ENCODE measurements at places on chromosomes 4 and X. TPM values are rescaled to one million over a fixed set of nuclear protein-coding genes. Genes with fewer than 3 reads are reported as not detected.

Gene SCOC
- 57.0 TPM for total RNA-seq

Gene GAGE1
- total RNA-seq: not detected

Gene SLC9B1
- total RNA-seq: 0.61 TPM

Gene RRH
- not detected for total RNA-seq

Gene MAGEA9B
- total RNA-seq: not detected

Gene ARHGAP36
- total RNA-seq: not detected

Gene NUP62CL
- 0.16 TPM for total RNA-seq

Gene SOWAHB
- 0.16 TPM for total RNA-seq

Gene CFP
- total RNA-seq: 0.32 TPM

Gene GUCY1A1
- total RNA-seq: 0.49 TPM

Gene MAGEA12
- total RNA-seq: not detected

Gene DCAF4L1
- not detected for total RNA-seq

Gene CHRDL1
- 1.6 TPM for total RNA-seq

Gene SSX2
- not detected for total RNA-seq

Gene PABPC1L2B
- not detected for total RNA-seq

Gene USP17L21
- not detected for total RNA-seq

Gene ADH7
- total RNA-seq: 2.1 TPM

Data from hair follicle dermal papilla cell (primary cell).